ENCODE measurements at places on chromosomes 3 and 15.

GRCh38 chr3:139302084-139302800, 41.6 kb upstream of the MRPS22 start:
- DNase-seq = peak; percentile 98

GRCh38 chr15:60889491-60889890, 339.6 kb downstream of the RORA start:
- DNase-seq = no peak

DNA sequence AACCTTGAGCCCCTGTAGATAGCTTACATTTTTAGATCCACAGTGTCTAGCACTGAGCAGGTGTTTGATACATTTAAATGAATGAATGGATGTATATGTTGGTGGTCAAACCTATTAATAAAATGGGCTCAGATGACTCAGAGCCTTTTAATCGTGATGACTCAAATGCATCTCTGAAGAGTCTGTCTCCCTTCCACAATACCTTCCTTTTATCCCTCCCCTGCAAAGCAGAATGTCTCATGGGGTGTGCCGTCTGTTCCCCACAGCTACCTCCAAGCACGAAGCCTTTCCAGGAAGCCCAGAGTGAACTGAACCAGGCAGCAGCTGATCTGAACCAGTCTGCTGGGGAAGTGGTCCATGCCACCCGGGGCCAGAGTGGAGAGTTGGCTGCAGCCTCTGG, 303.5 kb upstream of the TPM1 start:
- no peak for DNase-seq

GRCh38 chr3:877001-877400, 215.8 kb upstream of the CNTN6 start:
- DNase-seq = no peak

GRCh38 chr3:175453361-175453760, 594.2 kb downstream of the NAALADL2 start:
- no peak for DNase-seq

- peak; percentile 20 for DNase-seq
These were observed 85.1 kb upstream of the C2CD4B start for GRCh38 chr15:62250186-62250585.

DNA sequence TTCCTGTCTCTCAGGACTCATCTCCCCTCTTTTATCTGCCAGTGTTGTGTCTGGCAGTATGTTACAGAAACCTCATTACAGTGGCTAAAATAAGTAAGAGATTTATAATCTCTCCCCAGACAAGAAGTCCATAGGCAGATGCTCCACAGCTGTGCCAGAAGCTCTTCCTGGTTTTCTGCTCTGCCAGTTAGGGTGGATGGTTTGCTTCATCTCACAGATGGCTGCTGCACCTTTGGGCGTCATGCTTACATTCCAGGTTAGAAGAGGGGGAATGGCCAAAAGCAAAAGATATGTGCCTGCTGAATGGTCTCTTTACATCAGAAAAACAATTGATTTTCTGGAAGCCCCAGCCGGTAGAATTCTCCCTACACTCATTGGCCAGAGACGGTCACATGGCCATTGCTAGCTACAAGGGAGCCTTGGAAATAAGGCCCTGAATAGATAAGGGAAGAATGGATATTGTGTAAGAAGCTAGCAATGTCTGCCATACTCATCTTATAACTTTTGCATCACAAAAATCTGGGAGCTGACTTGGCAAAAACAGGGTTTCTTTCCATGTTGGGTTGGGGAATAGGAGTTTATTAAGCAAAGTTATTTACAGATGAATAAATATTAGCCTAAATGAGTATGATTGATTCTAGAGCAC, 91.1 kb downstream of the PDCD6IP start:
- no peak for DNase-seq

GRCh38 chr3:113287111-113287802, 75.9 kb downstream of the BOC start:
- DNase-seq = no peak

DNA sequence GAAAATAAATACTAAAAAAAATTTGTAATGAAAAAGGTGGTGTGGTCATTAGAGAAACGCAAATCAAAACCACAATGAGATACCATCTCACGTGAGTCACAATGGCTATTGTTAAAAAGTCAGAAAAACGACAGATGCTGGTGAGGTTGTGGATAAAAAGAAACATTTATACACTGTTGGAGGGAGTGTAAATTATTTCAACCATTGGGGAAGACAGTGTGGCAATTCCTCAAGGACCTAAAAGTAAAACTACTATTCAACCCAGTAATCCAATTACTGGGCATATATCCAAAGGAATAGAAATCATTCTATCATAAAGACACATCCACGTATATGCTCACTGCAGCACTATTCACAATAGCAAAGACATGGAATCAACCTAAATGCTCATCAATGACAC, 120.3 kb downstream of the MYO9A start:
- DNase-seq = no peak

- peak; percentile 42 for DNase-seq
These were observed 7.0 kb downstream of the TLR9 start for GRCh38 chr3:52218454-52218853.

- DNase-seq = no peak
These were observed 163.1 kb downstream of the CHL1 start for GRCh38 chr3:359672-360071.
